ENCODE measurements at places on chromosomes 4 and X.

DNA sequence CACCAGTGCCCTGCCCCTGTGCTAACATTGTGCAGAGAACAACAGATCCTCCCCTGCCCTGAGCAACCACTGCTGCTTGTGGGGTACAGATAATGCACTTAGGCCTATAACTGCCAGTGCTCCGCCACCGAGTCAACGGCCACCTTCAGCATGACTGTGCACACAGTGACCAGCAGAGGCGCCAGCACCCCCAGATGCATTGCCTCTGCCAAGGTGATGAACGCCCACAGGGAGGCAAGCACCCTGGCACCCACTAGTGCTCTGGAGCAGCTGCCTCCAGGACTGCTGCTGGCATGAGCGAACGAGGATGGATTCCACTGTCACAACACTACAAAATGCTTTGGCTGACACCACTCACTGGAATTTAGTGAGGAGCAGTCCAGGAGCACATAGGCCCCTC, 38.2 kb downstream of the SPIN2B start:
- DNase-seq: no peak

DNA sequence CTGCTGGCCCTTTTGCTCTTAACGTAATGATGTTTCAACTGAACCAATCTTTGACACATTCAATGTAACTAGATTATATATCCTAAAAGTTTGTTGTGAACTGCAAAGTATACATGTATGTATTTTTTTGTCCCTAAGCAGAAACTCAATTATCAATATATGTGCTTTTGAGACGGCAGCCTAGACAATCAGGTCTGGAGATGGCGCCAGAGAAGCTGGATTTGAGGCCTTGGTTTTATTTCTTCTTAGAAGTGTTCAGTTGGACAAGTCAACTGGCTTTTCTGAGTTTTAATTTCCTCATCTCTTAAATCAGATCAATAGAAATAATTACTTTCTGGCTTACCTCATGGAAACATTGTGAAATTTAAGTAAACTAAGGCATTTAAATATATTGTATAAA, 62.5 kb downstream of the DCAF8L1 start:
- DNase-seq: no peak

- no peak for DNase-seq
Observed at GRCh38 chr4:10740251-10740650, 55.7 kb upstream of the CLNK start.

DNA sequence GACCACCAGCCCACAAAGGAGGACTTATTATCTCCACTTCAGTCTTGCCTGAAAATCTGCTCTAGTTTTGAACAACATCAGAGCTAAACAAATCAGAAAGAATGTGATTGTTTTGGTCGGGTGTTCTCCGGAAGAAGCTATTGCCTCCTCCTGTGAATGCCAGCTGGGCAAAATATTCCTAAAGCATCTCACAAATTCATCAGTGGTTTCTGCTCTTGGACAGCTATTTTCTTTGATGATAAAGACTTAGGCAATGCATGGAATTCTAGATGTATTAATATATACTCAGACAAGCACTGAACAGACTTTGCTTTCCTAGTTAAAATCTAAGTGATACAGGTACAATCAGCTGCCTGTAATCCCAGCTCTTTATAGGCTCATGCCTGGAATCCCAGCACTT, 71.8 kb downstream of the ASMT start:
- DNase-seq: no peak

GRCh38 chr4:28254003-28254402, 1393.4 kb downstream of the STIM2 start:
- DNase-seq: no peak

GRCh38 chr4:6225469-6225868, 25.1 kb upstream of the JAKMIP1 start:
- DNase-seq: no peak

DNA sequence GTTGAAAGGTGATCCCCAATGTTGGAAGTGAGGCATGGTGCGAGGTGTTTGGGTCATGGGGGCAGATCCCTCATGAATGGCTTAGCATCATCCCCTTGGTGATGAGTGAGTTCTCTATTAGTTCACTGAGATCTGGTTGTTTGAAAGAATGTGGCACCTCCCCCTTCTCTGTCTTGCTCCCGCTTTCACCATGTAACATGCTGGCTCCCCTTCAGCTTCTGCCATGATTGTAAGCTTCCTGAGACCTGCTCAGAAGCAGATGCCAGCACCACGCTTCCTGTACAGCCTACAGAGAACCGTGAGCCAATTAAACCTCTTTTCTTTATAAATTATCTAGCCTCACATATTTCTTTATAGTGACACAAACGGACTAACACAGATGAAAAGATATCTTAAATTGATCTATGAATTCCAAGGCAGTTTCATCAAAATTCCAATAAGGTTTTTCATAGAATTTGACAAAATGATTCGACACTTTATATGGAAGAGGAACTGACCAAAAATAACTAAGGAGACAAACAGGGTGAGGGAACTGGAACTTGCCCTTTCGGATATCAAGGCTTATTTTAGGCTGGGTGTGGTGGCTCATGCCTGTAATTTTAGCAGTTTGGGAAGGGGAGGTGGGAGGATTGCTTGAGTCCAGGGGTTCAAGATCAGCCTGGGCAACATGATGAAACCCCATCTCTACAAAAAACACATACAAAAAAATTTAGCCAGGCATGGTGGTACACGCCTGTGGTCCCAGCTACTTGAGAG, 56.9 kb upstream of the OGT start:
- DNase-seq: no peak

DNA sequence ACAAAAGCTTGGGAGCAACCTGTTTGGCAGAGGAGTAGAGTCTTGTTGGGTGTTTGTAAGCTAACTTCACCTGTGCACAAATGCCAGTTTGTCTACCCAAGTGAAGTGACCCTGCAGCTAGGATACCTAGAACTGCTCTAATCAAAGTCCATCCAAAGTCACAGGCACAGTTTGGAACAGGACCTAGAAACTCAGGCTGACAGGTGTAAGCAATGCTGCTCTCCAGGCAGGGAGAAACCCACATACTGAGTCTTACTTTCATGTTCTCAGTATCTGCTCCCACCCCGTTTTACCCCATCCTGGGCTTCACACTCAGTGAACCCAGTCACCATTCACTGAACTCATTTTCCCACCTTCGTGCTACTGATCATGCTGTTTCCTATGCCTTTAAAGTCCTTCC, 40.3 kb downstream of the MAML3 start:
- no peak for DNase-seq

DNA sequence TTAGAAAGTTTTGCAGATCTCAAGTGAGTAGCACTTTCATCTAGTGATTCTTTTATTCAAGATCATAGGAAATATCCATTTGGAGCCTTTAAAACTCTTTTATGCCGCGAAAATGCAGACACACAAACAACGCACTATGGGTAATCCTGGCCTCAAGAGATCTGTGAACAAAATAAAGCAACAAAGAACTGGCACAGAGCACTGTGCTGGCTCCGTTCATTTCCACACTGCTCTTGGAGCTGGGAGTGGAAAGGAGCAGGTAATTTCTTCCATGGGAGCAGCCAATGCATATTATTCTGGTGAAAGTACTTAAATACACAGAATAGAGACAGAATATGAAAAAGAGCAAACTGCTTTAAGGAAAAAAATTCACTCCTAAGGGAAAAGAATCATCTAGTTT, 172.7 kb upstream of the FRG1 start:
- no peak for DNase-seq

- DNase-seq: no peak
Observed at GRCh38 chrX:34778916-34779315, 121.8 kb upstream of the TMEM47 start.

GRCh38 chr4:150117094-150117493, 38.8 kb downstream of the DCLK2 start:
- no peak for DNase-seq

- DNase-seq: no peak
Observed at GRCh38 chr4:1630266-1630665, 53.8 kb downstream of the FAM53A start.

- DNase-seq: no peak
Observed at GRCh38 chrX:69101683-69102251, 63.5 kb downstream of the PJA1 start.

DNA sequence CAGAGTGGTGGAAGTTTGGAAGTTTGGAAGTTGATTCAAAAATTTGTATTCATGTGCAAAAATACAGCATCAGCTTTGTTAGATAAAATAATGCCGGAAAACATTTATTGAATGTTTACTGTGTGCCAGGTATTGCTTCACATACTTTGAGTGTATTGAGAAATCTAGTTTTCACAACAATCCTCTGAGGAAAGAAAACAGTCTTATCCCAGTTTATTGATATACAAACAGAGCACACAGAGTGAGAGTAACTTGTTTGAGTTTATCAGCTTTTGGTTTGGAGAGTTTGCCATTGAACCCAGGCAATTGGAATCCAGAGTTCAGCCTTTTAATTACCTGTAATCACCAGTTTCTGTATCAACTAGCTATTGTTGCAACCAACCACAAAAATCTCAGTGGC, 127.2 kb upstream of the RPS6KA3 start:
- DNase-seq: no peak

GRCh38 chr4:189823591-189823990, 117.1 kb upstream of the FRG1 start:
- no peak for DNase-seq

DNA sequence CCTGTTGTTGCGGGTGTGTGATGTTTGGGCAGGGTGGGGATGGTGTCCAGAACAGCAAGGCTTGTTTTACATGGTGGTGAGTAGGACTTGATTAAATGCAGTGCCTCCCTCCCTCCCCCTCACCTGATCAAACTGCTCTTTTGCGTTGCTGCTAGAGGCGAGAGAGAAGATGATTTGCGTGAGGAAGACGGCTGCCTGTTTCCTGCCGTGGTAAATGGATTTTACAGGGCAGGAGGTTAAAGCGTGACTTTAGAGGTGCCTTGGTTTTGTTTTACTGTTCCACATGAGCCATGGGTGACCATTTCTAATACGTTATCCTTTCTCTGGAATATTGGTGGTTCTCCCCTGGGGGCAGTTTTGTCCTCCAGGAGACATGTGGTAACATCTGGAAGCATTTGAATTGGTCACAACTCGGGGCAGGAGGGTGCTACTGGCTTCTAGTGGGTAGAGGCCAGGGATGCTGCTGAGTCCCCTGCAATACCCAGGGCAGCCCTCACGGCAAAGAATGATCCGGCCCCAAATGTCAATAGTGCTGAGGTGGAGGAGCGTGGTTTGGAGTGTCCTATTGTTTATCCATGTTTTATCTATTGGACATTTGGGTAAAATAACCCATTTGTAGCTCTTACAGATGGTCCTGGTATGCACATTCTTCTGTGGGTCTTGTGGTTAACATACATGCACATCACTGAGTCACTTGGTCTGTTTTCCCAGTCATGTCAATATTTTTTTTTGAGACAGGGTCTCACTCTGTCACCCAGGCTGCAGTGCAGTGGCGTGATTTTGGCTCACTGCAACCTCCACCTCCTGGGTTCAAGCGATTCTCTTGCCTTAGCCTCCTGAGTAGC, 73.7 kb downstream of the SHROOM2 start:
- no peak for DNase-seq

DNA sequence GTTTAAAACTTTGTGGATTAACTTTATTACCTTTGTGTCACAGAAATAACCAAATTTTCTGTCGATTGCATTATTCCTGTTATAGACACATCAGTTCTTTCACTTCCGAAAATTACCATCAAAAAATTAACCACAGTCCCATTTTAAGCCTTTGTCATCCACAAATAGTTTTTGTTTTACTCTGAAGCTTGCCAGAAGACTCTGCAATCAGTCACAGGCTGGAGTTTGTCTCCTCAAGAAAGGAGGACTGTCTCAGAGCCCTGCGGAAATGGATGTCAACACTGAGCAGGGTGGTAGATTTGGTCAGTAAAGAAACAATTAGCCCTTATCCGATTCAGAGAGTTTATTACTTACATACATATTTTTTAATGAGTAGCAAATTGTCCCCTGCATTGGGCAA, 20.1 kb upstream of the TCEAL4 start:
- no peak for DNase-seq

DNA sequence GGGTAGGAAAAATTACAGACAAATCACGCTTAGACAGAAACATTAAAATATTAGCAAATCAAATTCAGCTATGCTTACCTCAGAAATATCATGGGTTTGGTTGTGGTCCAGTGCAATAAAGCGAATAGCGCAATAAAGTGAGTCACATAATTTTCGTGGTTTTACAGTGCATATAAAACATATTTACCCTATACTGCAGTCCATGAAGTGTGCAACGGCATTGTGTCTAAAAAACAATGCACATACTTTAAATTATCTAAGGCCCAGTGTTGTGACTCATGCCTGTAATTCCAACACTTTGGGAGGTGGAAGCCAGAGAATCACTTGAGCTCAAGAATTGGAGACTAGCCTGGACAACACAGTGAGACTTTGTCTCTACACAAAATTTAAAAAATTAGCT, 195.7 kb upstream of the IL1RAPL1 start:
- DNase-seq: no peak

- no peak for DNase-seq
Observed at GRCh38 chr4:74097631-74098426, 1.2 kb downstream of the CXCL2 start.

DNA sequence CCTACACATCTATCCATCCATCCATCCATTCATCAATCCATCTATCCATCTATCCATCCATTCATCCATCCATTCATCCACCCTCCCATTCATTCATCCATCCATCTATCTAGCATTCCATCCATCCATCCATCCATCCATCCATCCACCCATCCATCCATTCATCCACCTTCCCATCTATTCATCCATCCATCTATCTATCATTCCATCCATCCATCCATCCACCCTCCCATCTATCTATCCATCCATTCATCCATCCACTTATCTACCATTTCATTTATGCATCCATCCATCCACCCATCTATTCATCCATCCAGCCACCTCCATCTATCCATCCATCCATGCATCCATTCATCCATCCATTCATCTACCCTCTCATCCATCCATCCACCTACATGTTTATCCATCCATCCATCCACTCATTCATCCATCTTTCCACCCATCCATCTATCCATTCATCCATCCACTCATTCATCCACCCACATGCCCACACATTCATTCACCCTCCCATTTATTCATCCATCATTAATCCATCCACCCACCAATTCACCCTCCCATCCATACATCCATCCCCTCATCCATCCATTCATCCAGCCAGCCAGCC, 258.5 kb downstream of the CRLF2 start:
- no peak for DNase-seq

- no peak for DNase-seq
Observed at GRCh38 chrX:34629572-34629971, 27.5 kb downstream of the TMEM47 start.

DNA sequence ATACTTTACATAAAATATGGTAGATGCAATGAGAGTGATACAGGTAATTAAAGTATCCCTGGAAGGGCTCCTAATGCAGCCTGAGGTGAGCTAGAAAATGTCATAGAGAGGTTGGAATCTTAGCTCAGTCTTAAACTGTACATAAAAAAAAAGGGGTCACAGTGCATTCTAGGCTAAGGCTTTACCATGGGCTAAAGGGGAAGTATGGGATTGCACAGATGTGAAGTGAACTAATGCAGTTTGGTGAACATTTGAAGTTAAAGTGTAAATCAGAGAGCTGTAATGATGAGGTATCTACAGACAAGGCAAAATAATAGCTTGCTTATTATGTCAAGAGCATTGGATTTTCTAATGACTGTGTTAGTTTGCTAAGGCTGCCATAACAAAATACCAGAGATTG, 405.9 kb downstream of the ADGRL3 start:
- DNase-seq: no peak

- no peak for DNase-seq
Observed at GRCh38 chr4:61583696-61584095, 383.6 kb downstream of the ADGRL3 start.
